Stimulated activated CD8-positive, alpha-beta memory T cell treated with anti-CD3 and anti-CD28 coated beads, Interleukin-15, amount 100 ng/mL, for 1 hour (primary cell): ENCODE measurements at places on chromosomes 12 and 14.

- DNase-seq, result no peak
These were observed 30.9 kb upstream of the ANKRD9 start for GRCh38 chr14:102540315-102541028.

DNA sequence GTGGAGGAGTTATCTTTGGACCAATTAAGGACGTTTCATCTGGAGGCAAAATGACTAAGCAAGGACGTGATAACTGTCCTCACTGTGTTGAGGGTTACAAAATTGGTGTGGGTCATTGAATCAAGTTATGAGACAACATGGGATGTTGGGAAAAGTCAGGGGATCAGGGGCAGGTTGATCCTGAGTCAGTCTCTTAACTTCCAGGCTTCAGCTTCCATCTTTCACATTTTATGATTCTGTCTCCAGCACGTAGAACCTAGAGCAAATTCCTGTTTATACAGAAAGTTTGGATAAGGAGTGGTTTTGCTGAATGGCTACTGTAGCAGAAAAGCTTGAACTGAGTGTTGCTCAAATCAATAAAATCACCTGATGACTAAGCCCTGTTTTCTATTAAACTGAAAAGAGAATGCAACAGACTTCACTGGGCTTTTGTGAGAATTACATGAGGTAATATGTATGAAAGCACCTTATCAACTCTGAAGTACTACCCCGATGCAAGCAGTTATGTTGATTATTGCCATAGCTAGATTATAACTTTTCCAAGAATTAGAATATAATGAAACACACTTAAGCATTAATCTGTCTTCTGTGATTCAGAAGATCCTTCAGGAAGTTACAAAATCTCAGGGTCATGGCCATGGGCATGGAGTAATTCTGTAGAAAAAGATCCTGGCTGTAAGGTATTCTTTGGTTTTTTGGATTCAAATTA is 184.8 kb downstream of the ETV6 start:
- no peak for DNase-seq

GRCh38 chr12:42868291-42868690 is 278.7 kb upstream of the PRICKLE1 start:
- DNase-seq, result no peak

GRCh38 chr14:25552826-25553225 is 502.9 kb upstream of the STXBP6 start:
- no peak for DNase-seq

DNA sequence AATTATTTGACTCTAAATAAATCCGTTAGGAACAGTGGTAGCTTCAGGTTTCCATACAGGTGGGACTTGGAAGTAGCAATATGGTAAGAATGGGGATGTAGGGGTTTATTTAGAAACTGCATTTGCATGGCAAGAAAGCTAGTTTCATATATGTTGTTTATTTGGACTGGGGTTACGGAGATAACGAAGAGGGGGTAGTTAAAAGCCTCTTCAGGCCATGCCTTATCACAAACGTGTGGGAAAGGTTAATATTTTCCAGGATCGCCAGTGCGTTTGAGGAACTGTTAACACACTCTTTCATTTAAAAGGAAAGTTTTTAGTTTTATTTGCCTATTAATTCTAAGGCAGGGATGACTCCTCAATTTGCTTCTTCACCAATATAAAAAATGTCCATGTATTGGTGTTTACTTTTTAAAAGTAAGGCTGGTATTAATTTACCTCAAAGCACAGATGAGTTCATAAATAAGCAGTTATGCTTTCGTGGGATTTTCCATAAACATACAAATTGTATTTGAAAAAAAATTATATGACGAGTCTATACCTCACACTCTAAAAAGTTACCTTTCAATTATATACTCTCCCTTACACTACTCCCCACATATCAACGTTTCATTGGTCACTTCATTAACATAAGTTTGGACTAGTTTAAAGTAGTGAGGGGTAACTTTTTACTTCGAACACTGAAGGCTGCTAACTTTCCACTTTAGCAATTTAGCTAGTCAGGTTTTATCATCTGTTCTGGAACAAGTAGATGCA is 814 bp downstream of the RAB2B start:
- no peak for DNase-seq

DNA sequence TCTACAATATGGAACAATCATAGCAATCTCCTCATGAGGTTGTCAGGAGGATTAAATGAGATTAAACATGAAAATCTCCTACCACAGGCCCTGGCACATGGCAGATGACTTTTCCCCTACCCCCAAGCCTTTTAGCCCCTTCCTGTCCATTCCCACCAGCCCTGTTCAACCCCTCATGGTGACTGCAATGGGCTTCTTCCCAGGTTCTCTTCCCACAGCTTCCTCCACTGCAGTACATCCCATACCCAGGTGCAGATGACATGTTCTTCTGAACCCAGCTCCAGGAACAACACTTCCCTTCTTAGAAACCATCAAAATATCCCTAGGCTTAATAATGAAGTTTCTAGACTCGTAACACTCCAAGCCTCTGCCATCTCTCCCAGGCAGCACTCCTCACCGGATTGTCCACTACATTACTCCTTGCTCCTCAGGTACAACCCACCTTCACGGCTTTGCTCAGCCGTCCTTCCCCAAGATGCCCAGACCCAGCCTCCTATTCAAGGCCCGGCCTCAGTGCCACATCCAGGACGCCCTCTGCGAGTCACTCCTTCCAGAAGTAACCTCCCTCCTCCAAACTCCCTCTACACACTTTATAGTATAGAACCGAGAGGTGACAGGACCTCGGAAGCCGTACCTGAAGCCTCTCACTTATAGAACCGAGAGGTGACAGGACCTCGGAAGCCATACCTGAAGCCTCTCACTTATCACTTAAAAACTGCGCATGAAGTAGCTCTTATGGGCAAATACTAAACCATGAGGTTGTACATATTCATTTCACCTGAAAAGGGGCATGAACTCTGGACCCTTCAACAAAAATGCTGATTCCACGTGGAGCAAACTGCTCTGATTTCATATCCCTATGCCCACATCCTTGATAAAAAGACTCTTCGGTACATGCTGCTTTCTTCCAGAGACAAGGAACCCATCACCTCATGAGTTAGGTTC is 1.5 kb downstream of the CRACR2A start:
- DNase-seq, result no peak

DNA sequence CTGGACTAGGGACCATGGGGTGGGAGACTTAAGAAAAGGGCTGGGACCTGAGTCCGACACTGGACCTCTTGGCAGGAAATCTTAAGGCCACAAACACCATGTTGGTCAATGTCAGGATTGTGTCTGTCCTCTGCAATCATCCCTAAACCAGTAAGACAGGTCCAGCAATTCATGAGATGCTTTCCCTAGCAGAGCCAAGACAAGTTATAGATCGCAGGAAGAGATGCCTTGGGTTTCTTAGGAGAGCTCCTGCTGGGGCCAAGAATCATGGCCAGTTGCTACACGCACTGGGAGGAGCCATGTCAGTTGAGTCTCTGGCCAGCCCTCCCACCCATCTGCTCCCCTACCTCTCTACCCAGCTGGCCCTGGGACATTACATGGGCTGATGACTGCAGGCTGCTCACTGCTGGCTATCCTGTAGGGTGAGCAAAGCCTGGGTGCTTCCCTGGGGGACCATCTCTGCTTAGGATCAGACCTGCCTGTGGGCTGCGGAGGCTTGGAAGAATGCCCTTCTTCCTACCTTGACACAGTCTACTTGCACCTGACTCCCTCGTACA is 14.2 kb downstream of the PLEKHH1 start:
- no peak for DNase-seq

- DNase-seq, result no peak
These were observed 5.5 kb downstream of the PABPN1 start for GRCh38 chr14:23326491-23327332.

GRCh38 chr12:121953695-121954094 is 35.3 kb downstream of the CFAP251 start:
- no peak for DNase-seq

DNA sequence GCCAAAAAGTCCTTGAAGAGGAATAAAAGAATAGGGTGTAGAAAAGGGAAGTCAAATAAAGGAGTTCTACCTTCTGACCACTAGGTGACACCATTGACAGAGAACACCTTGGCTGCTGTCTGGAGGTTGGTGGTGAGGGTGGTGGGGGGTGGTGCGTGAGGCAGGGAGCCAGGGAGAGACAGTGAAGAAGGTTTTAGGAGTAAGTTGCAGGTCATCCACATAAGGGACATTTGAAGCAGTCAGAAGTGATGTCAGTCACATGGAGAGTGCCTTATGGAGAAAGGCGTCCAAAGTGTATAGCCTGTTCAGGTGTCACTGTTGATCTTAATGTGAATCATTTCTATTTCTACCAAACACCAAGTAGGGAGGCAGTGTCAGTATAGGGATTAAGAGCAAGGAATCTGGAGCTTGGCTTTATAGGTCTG is 279.3 kb upstream of the DDHD1 start:
- no peak for DNase-seq

DNA sequence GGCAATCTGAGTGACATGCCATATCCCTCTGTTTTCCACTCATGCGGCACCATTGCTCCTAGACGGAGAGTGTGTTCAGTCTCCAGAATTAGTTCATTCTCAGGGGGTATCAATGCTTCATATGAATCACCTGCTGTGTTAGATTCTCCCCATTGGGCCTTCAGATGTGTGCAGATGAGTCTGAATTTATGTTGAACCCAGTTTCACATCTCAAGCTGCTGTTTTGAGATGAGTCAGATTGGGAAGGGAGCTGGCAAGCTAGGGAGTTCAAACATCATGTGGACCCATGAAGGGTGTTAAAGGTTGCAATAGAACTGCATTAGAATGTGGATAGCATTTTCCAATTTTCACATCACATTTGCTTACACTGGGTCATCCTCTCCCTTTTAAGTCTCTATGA is 46.9 kb upstream of the KCNA1 start:
- DNase-seq, result no peak

GRCh38 chr12:77232045-77232444 is 166.7 kb upstream of the E2F7 start:
- DNase-seq, result no peak

DNA sequence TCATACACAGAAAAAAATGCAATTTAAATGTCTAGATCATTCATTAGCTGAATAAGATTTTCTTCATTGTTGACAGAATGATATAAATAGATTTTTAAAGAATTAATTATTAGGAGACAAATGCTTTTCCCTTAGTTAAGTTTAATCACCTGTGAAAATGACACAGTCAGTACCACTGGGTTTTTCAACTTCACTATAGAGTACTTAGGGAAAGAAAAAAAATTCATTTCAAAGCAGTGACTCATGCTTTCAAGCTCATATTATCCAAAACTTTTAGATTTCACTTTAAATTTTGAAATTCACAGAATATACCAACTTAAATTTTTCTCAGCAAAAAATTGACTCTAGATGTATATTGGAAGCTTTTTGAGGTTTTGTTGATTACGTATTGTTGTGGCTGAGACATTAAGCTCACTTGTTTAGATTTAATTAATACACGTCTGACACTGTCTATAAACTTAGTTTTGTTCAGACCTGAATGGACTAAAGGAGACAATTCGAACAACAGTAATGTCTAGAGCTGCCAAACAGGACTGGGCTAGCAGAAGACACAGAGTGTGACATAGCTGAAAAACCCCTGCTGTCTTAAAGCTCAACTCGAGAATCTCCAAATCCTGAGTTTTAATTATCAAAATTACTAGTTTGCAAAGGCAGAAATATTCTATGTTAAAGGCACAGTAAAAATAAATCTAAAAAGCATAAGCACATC is 1.6 kb downstream of the MGAT4C start:
- DNase-seq, result no peak
